ENCODE measurements at places on chromosomes 7 and 10. TPM values are rescaled to one million over a fixed set of nuclear protein-coding genes. Genes with fewer than 3 reads are reported as not detected.

DNA sequence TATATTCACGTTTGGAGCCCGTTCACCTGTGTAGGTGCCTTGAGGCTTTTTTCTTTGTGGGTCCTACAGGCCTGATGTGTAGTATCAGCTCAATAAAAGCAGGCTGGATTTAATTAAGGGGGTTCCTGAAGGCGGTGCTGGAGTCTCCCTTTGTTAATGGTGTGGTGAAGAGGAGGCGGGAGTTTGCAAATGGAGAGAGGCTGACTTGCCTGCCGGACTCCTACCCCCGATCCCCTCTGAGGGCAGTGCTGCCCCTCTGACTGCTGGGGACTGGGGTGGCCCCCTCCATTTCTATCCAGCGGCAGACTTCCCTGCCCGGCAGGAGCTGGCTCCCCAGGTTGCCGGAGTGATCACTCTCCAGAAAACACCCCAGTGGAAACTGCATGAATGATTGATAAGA lies 45.1 kb downstream of the ZMIZ1 start:
- no peak for DNase-seq

The CYP2C8 gene
- total RNA-seq, result not detected

DNA sequence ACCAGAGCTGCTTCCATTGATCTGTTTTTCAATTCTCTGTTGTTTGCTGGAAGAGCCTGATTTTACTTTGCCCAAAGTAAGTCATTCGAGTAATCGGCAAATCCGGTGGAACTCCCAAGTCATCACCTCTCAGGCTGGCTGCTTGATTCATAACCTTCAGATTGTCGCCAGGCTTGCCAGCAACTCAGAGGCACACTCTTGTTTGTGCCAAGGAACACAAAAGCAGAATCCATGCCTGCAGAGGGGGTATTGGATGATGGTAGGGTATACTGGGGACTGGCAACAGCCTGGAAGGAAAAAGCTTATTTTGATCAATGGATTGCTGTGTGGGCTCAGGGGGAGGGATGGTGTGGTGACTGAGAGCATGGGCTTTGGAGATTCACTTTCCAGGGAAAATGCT lies 542.4 kb downstream of the SORCS3 start:
- no peak for DNase-seq

- DNase-seq, result no peak
Measured at GRCh38 chr7:142961973-142962926, at the start of gene KEL. Gene KEL (minus strand): TSS chr7:142962363. CDS start chr7:142962206, 157 bp downstream.

The GATA3 gene
- 241 TPM for total RNA-seq

DNA sequence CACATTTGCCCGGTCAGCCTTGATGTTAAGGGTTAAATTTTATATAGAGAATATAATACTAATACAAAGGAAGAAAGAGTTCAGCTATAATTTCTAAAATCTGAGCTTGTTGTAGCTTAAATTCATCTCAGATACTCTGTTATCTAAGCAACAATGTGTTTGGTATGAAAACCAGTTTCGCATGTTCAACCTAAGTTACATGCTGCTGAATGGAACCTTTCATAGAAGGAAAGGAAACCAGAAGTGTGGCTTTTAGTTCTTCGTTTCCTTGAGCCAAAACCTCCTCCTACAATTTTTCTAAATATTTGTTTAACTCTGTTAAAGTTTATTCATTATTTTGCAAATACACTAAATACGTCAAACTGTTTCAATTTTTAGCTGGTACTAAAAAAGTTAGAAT lies 18.5 kb downstream of the AGR2 start:
- DNase-seq, result no peak

GRCh38 chr7:94395141-94396036 lies 694 bp downstream of the COL1A2 start:
- peak; percentile 59 for DNase-seq

DNA sequence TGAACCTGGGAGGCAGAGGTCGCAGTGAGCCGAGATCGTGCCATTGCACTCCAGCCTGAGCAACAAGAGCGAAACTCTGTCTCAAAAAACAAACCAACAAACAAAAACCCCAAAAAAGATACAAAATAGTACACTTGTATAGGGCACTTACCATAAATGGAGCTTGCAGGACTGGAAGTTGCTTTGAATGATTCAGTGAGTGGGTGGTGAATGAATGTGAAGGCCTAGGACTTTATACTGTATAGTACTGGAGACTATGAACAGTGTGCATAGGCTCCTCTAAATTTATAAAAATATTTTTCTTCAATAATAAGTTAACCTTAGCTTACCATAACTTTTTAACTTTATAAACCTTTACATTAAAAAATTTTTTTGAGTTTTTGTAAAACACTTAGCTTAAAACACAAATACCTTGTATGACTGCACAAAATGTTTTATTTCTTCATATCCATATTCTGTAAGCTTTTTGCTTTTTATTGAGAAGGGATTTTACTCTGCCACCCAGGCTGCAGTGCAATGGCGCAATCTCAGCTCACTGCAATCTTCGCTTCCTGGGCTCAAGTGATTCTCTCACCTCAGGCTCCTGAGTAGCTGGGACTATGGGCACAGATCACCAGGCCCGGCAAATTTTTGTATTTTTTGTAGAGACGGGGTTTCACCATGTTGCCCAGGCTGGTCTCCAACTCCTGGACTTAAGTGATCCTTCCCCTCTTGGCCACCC lies 6.9 kb upstream of the H2AZ2 start:
- DNase-seq, result no peak

DNA sequence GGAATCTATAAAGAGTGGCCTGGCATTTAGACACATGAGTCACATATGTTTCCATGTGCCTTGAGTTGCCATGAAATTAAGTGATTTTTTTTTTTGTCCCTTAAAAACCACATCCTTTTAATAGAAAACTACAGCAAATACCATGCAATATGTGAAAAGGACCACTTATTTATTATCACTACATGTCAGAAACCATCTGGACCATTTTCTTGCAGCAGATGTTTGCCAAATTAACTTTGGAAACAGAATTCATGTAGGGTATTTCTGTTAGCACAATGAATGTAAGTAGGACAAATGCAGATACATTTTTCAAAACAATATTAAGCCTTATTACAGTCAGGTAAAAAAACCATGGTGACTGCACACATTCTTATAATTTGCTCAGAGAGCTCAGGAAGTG lies 230.6 kb downstream of the REEP3 start:
- DNase-seq, result no peak

DNA sequence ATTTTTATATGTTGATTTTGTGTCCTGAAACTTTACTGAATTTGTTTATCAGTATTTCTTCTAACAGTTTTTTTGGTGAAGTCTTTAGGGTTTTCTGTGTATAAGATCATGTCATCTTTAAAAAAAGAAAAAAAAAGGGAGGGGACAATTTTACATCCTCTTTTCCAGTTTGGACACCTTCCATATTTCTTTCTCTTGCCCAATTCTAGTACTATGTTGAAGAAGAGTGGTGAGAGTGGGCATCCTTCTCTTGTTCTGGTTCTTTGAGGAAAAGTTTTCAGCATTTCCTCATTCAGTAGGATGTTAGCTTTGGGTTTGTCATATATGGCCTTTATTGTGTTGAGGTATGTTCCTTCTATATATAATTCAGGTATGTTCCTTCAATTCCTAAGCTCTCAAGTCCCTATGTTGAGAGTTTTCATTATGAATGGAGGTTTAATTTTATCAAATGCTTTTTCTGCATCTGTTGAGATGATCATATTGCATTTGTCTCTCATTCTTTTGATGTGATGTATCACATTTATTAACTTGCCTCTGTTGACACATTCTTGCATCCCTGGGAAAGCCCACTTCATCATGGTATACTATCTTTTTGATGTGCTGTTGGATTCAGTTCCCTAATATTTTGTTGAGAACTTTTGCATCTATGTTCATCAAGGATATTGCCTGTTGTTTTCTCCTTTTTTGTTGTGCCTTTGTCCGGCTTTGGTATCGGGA lies 12.1 kb downstream of the TAS2R40 start:
- DNase-seq, result no peak

- DNase-seq, result no peak
Measured at GRCh38 chr7:82141427-82141826, 302.1 kb downstream of the CACNA2D1 start.

The DNTT gene
- not detected for total RNA-seq

The TEX47 gene
- not detected for total RNA-seq

DNA sequence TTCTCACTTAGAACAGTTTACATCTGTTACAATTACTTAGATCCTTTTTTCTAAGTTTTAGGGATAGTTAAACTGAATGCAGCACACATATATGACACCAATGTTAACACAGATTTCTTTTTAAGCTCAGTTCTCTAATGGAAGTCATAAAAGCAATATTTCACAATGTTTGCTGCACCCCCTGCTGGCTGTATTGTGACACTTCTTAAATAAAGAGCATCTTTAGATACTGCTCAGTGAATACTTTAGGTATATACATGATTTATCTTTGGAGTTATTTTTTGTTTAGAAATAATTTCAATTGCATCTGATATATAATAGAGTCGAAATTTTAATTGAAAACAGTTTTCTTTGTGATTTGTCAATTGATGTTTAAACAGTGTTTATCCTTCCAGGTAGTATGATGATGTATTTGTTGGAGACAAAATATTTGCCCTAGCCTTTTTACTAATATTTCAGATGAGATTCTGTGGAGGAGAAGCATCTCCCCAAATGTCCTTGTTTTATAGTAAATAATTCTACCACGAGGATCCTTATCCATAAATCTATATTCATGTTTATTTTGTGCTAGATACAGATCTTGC lies 174.4 kb downstream of the ST7 start:
- no peak for DNase-seq

The KCND2 gene
- not detected for total RNA-seq

- no peak for DNase-seq
Measured at GRCh38 chr10:103454026-103454425, 1.9 kb upstream of the CALHM2 start.

DNA sequence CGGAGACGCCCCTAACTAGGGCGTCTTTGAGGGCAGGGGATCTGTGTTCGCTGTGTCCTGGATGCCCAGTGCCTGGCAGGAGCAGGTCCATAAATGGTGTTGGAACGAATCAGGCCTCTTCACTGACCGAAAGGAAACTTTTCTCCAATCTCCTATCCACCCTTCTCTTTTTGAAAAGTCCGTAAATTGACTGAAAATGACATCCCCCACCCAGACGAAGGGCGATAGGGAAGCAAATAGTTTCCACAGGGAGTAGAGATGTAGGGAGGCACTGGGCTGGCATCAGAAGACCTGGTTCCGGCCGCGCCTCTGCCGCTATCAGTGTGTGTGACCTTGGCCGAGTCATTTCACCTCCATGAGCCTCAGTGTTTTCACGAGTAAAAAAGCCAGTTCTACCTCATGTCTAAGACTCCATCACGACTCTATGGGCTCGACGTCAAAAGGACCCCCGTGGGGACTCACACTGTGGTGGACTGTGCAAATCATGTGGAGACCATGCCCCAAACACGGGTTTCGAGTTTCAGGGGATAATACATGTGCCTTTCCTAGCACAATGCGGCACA lies 497 bp upstream of the RAB11FIP2 start:
- DNase-seq, result no peak

DNA sequence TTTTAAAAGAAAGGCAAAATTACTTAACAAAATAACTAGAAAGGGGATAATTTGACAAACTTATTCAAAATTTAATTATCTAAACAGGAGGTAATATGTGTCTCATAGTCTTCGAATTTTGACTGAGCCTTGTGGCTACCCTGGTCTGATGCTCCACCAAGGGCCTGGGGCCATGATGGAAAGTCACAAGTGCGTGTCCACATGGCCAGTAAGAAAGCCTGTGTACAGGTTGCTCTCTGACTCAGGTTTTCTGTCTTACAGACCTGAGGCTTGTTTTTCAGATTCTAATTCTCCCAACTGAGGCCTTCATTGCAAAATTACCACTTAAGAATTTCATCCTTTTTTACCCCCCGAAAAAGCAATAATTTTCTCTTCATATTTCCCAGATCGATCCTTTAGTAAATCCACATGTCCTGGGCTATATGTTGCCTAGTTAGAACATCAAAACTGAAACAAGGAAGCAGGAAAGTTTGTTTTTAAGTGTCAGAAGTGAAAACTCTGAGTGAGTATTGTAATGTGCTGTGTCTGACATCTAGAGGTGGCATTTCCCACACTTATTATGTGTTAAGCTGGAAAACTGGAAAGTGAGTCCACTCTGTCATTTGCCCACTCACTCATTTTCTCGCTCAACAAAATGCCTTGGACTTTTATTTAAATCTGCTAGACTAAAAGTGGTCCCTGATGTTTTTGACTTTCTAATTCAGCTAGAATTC lies 10.0 kb downstream of the CYP3A43 start:
- no peak for DNase-seq

DNA sequence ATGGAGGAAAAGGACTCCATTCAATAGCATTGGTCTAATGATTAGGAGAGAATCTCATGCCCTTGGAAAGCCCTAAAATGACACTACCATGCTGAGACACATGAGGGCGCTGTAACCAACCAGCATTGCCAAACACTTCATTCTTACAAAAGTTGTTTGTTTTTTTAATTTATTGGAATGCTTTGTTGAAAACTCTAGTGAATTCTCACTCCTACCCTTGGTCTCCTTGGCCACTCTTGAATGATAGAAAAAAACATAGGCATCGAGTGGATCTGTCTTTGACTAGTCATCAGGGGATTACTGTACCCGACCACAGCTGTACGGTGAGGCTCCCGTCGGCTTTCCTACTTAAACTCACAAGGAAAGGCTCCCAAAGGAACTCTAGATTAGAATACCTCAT lies 29.3 kb upstream of the ADD3 start:
- no peak for DNase-seq
